T-helper 2 cell (primary cell): ENCODE measurements at places on chromosomes 12 and 14.

- no peak for DNase-seq
Observed at GRCh38 chr12:60194678-60195077, 598.8 kb downstream of the SLC16A7 start.

DNA sequence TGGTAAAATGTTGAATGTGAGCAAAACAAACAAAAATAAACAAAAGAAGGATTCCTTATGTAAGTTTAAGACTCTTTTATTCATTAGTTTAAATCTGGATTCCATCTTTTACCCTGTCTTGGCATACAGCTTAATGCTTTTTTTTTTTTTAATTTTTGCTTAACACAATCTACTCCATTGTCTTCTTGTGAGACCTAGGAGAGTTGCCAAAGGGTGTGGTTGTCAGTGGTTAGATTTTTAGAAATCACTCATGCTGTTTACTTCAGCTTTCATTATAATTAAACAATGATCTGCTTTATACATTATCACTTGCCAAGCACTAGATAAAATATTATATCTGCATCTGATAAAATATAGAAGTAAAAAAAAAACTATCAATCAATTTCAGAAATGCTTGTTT lies 77.7 kb upstream of the KITLG start:
- DNase-seq = no peak

GRCh38 chr12:32561931-32562341 lies 117.2 kb upstream of the DNM1L start:
- DNase-seq = no peak

- DNase-seq = no peak
Observed at GRCh38 chr12:66403746-66404145, 101.5 kb downstream of the HELB start.

- no peak for DNase-seq
Observed at GRCh38 chr12:125473501-125473900, 408.3 kb downstream of the AACS start.

DNA sequence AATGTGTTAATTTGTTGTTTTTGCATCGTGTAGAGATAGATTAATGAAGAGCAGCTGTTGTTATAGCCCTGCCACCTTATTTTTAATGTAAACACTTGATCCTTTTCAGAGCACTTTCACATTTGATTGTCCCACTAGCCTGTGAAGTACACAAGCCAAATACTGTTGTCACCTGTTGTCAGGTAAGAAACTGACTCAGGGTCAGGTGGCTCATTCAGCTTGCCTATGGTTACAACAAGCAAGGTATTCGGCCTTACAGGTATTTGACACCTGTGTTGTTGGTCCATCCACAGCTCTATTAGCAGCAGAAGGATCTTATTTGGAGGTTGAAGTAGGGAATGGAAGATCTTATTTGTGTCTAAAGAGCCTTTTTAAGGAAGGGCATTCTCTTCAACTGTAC lies 108.9 kb downstream of the GPR135 start:
- DNase-seq = no peak

DNA sequence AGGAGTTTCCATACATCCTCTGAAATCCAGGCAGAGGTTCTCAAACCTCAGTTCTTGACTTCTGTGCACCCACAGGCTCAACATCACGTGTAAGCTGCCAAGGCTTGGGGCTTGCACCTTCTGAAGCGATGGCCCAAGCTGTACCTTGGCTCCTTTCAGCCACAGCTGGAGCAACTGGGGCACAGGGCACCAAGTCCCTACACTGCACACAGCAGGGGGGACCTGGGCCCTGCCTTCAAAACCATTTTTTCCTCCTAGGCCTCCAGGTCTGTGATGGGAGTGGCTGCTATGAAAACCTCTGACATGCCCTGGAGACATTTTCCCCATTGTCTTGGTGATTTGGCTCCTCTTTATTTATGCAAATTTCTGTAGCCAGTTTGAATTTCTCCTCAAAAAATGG lies 10.6 kb downstream of the AREL1 start:
- no peak for DNase-seq

DNA sequence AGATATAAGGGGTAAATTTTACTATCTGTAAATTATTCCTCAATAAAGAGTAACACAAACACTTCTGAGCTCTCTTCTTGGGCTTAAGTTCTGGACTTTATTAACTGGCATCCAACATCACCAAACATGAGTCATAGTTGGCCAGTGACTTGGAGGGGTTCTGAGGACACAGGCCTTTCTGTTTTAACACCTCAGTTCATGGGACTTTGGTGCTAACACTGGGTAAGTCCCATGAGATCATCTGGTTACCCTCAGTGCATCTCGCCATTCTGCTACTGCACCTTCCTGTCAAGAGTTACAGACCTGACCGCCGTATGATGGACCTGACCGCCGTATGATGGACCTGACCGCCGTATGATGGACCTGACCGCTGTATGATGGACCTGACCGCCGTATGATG lies 9.9 kb downstream of the SLC15A4 start:
- no peak for DNase-seq

GRCh38 chr12:92794814-92795213 lies 92.0 kb downstream of the PLEKHG7 start:
- DNase-seq = no peak

DNA sequence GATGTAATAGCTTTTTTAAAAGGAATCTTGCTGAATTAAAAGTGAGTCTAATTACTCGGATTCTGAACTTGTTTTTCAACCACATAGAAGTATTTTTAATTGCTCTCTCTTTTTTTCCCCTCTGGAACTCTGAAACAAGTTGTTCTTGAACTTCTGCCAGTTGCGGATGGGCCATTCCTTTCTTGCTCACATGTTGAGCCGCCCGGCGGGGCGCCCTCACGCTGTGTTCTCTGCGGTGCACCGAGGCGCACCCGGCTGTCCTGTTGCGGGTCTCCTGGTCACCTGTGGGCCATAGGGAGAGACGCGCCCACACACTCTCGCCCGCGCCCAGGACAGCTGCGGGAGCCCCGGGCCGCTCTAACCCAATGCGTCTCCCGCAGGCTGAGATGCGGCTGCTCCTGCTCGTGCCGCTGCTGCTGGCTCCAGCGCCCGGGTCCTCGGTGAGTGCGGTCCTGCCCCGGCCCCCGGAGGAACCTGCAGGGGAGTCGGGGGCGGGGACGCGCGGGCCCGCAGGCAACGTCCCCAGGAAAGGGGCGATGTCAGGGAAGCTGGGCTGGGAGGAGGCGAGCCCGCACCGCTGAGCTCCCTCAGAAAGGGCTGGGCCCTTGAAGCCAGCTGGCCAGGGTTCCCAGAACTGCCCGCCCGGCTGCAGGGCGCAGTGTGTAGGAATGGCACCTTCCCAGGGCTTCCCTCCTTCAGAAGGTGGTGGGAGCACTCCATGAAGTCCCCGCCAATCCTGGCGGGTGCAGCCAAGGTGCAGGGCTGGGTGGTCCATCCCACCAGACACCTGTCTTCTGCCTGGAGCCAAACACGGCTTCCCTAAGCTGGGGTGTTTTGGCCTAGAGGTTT lies 2.3 kb downstream of the PAPLN start:
- DNase-seq = no peak

GRCh38 chr14:68416171-68416570 lies 376.7 kb downstream of the ZFP36L1 start:
- DNase-seq = no peak

DNA sequence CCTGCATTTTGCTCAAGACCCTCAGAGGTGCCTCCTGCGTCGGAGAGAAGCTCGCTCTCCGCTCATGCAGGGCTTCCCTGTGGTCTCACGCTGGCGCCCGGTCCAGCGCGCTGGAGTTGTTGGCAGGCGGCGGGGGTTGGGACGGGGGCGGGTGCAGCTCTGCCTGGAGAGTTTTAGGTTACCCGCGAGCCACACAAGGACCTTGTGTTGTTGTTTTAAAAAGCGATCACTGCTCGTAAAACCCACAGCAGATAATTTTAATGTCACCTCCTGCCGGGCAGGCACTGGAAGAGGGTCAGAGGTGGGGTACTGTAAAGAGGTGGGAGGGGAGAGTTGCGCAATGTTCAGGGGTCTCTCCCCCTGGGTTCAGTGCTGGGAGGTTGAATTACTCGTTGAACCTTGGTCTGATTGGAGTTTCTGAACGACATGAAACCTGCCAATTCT lies 850 bp downstream of the SMOC1 start:
- DNase-seq = no peak

DNA sequence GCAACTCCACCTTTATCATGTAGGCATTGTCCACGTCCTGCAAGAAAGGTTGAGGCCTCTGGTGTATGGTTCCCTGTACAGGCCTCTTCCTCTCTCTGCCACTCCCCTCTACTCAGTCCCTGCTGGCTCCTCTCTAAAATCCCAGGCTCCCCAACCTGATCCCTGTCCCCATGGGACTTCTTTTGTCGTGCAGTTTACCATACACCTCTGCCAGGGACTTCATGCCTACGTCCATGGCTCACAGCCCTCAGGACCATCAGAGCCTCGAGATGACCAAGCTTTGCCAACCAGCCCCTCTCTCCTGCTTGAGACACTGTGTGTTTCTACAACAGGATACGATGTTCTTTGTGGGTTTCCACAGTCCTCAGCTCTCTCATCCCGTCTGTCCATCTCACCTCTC lies 2.9 kb downstream of the KRT2 start:
- no peak for DNase-seq

- no peak for DNase-seq
Observed at GRCh38 chr12:64029013-64029857, 184.7 kb downstream of the SRGAP1 start.

GRCh38 chr12:54201001-54201794 lies 12.4 kb upstream of the SMUG1 start:
- DNase-seq = peak; percentile 61

GRCh38 chr12:2722806-2723205 lies 72.0 kb upstream of the FKBP4 start:
- no peak for DNase-seq

- DNase-seq = no peak
Observed at GRCh38 chr12:64124511-64125197, 97.4 kb downstream of the KICS2 start.

GRCh38 chr12:112331886-112332285 lies 50.3 kb downstream of the HECTD4 start:
- no peak for DNase-seq

DNA sequence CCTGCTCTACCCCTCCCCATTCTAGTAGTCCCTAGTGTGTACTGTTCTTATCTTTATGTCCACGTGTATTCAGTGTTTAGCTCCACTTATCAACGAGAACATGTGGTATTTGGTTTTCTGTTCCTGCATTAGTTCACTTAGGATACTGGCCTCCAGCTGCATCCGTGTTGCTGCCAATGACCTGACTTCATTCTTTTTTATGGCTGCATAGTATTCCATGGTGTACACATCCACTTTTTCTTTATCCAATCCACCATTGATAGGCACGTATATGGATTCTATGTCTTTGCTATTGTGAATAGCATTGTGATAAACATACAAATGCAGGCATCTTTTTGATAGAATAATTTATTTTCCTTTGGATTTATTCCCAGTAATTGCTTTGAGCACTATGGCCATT lies 327.7 kb downstream of the DUSP6 start:
- DNase-seq = no peak

- DNase-seq = no peak
Observed at GRCh38 chr14:83541147-83541546, 1988.8 kb upstream of the FLRT2 start.

GRCh38 chr14:23631702-23632460 lies 4.3 kb upstream of the DHRS2 start:
- peak; percentile 38 for DNase-seq

- no peak for DNase-seq
Observed at GRCh38 chr12:53466640-53467039, 14.7 kb downstream of the PCBP2 start.

DNA sequence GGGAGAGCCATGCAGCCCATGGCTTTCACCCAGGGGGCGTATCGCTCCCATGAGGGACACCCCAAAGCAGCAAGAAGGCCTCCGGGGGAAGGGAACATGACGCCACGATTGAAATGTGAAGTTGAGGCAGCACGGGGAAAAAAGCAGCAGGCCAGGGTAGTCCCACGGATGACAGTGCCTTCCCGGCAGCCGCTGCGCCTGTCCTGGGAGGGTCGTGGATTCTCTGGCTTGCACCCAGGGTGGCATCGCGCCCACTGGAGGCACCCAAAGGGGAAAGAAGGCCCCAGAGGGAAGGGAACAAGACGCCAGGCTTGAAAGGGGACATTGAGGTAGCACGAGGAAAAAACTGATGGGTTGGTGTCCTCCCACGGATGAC lies 161.6 kb upstream of the ALG10B start:
- no peak for DNase-seq

DNA sequence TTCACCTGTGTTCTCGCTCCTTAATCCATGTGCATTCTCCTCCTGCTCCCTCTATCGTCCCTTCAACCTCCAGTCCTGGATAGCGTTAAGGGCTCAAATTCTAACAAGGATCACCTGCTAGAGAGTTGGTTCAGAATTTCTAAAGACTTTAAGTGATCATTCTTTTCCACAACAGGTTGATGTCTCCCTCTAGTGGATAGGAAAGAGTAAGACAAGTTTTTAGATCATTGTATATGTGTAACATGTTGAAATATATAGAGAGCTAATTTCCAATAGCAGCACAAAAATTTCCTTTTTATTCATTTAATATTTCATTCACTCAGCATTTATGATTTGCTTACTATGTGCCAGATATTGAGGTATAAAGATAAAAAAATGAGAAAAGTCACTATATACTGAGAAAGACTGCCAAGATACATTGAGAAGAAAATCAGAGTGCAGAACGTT lies 9.3 kb upstream of the ESR2 start:
- no peak for DNase-seq

DNA sequence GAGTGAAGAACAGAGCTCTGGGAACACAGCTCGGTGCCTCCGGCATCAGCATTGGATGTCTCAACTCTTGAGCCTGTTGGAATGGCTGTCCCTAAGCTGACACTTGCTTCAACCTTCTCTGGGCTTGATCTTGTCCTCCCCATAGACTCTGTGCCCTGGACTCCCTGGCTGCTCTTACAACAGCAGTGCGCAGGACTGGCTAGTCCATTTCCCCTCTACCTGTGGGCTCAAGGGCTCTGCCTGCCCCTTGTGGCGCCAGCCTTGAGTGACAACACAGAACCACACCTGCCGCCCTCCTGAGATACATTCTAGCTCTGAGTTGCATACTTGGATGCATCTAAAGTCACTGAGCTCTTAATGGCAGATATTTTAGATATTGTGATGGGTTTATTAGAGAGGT lies 6.2 kb downstream of the CRADD start:
- DNase-seq = no peak

- no peak for DNase-seq
Observed at GRCh38 chr12:82638324-82638723, 48.4 kb upstream of the TMTC2 start.

- no peak for DNase-seq
Observed at GRCh38 chr12:65443038-65443437, 164.6 kb downstream of the MSRB3 start.

GRCh38 chr12:112023759-112024396 lies 10.7 kb downstream of the ERP29 start:
- DNase-seq = no peak

DNA sequence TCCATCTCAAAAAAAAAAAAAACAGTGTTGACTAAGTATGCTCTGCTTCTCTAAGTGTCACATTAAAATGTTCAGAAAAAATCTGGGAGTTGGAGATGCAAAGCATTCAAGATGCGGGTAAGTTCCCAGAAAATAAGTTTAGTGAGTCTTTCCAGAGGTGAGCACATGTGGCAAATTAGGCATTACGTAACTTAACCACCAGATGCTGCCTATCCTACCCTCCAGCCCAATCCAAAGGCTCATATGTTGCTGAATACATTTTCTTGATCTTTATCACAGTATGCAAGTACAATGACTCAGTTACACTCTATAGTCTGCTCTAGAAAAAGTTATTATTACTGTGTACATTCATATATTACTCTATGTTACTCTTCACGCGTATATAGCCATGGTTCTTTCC lies 3.6 kb downstream of the SLC2A14 start:
- DNase-seq = no peak
